Upper lobe of right lung (tissue), 1 donor: ENCODE measurements at places on chromosomes 5 and 9. TPM values are rescaled to one million over a fixed set of nuclear protein-coding genes. Genes with fewer than 3 reads are reported as not detected.

Gene ZNF474
- total RNA-seq: not detected

Gene SHOC1
- not detected for total RNA-seq

Gene NOL6
- total RNA-seq: 36.4 TPM

- DNase-seq: no peak
Measured at GRCh38 chr9:123000371-123001068, 32.9 kb upstream of the GPR21 start.

- DNase-seq: no peak
Measured at GRCh38 chr5:148729182-148729581, 74.9 kb upstream of the HTR4 start.

- no peak for DNase-seq
Measured at GRCh38 chr9:93617273-93617672, 40.9 kb downstream of the PHF2 start.

DNA sequence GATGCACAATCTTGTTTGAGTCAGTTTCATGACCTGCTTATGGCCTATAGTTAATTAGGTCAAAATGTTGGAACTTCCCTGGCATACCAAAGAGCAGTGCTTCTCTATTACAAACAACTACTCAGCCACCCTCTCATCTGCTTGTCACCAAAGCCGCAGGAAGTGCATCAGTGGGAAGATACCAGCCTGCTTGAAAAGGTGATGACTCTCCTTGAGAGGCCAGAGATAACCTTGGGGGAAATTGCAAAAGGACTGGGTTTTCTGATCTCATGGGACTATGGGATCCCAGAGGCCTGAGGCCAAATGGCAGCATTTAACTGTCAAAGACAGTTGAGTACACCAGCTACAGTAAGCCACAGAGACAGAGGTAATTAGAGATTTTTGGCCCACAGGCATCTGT lies 69.9 kb downstream of the C9orf57 start:
- no peak for DNase-seq

DNA sequence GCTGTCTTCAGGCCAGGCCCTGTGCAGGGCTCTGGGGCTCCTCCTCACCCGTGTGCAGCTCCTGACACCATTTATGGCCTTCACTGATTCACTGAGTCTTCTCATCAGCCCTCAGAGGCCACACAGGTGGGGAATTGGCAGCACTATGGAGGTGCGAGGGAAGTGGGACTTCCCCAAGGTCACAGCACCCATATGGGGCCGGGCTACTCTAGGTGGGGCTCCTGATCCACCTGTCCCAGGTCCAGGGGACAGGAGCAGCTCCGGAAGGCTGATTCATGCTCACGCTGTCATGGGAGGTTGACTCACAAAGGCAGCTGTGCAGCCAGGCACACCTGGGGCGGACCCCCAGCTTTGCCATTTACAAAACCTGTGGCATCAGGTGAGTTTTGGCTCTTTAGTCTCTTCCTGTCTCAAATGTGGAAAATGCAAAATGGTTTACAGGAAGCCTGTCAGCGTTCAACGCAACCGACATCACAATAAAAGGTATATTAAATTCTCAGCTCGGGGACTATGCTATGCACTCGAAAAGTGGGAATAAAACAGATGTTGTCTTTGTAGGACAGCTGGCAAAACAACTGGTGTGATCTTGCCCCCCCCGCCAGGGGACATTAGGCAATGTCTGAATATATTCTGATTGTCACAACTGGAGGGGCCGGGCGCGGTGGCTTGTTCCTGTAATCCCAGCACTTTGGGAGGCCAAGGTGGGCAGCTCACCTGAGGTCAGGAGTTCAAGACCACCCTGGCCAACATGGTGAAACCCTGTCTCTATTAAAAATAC lies 15.0 kb downstream of the NAIF1 start:
- no peak for DNase-seq
